ENCODE measurements at places on chromosomes 2 and 18. TPM values are rescaled to one million over a fixed set of nuclear protein-coding genes. Genes with fewer than 3 reads are reported as not detected.

The RTP5 gene
- 0.12 TPM for total RNA-seq

The TYMS gene
- 2.5 TPM for total RNA-seq

The TEX44 gene
- total RNA-seq = not detected

The ALK gene
- total RNA-seq = not detected

The MREG gene
- total RNA-seq = 5.3 TPM

The RIT2 gene
- not detected for total RNA-seq

The CXCR4 gene
- total RNA-seq = 1,189 TPM

The FTCDNL1 gene
- 1.8 TPM for total RNA-seq

The CROCC2 gene
- total RNA-seq = not detected

The SFT2D3 gene
- 5.9 TPM for total RNA-seq

- no peak for DNase-seq
Observed at GRCh38 chr2:76572981-76573380, 862.3 kb upstream of the GCFC2 start.

DNA sequence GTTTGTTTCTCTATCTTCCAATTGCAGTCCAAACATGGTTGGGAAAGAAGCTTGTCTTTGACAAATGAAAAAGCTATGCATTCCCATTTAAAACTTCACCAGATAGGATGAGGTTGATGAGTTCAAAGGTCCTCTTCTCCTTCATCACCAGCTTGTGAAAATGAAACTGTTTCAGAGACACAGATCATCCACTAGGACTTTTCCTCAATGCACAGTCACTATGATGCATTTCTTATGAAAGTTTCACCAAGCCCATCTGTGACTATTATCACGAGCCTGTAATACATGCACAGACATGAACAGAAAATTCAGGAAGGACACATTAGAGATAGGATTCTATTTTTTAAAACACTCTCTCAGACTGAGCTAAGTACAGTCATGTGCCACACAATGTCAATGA lies 644.4 kb downstream of the PLCL1 start:
- no peak for DNase-seq

DNA sequence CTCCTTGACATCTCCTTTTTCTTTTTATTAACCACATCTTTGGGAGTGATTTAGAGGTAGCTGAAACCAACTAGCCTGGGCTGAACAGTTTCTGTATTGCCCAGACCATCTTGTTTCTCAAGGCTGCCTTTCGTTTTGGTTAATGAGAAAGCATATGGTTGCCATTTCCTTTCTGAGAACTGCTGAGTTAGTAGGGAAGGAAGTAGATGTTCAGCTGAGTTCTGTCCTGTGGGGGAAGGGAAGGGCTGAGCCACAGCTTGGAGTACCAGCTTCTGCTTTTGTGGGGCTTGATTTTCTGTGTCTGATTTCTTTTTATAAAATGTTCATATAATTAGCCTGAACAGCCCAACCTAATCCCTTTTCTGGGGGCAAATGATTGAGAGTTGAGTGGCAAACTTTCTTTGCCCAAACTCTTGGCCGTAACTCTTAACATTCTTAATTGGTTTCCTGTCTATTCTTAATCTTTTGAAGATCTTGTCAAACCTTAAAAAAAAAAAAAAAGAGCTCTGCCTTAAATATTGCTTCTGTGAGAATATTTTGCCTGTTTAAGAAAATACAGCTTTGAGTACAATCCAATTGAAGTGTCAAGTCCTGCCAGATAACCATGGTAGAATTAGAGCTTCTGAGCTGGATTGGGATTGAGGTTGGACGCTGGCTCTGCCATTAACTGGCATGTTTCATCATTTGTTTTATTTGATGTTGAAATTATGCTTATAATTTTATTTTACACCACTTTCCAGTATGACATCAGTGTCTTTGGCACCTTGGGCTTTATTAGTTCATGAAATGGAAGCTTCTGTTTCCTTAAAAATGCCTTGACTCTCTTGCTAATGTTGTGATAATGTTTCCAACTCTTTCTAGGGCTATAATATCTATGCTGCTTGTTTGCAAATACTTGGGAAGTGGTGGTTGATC lies 1.9 kb upstream of the NABP1 start:
- peak; percentile 32 for DNase-seq

DNA sequence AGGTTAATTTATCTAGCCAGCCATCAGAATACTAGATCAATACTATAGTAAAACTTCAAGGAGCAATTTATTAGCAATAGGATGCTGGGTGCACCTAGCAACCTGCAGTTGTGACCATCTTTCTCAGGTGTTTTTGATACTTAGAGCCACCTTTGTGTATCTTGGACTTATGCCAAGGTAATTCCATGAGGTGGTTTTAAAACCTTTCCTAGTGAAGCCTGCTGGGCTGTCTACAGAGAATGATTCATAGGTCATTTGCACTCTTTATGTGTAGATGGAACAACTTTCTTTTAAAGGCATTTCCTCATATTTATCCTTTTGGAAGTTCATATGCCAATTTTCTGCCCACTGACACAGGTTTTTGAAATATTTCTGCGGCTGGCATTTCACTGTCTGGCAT lies 1030.1 kb upstream of the POU3F3 start:
- no peak for DNase-seq

DNA sequence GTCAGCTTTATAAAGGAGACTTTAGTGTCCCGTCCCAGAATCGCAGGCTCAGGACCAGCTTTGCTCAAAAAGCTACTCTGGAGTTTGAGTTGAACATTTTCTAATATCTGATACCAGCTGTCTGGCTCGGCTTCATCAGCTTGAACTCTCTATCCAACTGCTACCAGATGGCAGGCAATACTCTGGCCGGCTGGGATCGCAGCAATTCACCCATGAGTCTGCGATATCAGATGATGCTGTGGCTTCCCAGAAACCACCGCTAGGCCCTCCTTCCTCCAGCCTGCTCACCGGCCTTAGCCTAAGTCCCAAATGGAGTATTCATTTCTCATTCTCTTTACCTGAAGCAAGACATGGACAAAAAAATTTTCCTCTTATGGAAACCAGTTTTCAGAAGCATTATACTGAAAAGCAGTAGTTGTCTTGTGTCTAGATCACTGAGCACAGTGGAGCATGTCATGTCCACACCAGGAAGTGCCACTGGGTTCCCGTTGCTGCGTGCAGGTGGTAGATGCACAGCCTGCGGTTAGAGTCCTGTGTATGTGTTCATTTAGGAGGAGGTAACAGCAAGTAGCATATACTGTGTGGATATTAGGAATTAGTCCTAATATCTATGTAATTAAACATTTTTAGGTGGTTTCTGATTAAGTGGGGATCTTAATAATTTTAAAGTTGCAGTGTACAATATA lies 162.0 kb upstream of the SOX11 start:
- DNase-seq = no peak

DNA sequence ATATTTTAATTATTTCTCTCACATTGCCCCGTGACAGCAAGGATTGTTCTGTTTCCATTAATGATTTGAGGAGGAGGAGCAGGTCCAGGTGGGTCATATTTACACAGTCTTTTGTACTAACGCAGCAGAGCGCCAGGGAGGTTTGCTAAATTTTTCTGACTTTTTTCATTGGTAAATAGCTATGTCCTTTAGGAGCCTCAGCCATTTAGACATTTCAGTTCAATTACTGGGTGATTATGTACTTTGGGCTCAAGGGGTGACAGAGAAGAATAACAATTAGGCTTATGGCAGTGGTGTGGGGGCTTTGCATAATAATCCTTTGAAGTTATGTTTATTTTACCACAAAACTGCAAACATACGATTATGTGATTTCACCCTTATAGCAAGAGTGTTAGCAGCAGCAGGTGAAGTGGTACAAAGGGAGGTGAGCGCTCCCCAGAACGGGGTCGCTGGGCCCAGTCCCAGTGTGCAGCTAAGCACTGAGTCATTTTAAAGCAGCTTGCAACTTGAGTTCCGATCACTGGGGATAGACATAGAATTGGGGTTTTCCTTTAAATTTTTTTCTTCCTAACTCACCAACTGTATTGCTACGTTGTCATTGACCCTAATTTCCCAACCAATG lies 80.3 kb downstream of the TSHZ1 start:
- DNase-seq = no peak

DNA sequence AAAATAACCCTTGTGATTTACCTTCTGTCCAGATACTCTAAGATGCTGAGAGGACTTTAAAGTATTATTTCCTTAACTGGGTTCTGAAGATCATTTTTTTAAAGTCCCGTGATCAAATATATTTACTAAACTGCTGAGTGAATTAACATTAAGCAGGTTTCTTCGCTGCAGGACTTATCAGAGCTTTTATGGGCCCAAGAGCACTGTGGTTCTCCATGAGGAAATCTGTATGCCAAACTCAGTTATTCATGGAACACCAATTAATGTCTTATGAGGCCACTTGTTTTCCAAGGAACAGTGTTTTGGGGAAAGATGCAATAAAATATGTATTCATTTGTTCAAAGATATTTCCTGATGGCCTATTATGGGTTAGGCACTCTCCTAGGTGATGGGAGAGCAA lies 80.1 kb upstream of the ATG16L1 start:
- no peak for DNase-seq

- DNase-seq = peak; percentile 26
Observed at GRCh38 chr2:197498937-197499593, 575 bp downstream of the HSPD1 start.

DNA sequence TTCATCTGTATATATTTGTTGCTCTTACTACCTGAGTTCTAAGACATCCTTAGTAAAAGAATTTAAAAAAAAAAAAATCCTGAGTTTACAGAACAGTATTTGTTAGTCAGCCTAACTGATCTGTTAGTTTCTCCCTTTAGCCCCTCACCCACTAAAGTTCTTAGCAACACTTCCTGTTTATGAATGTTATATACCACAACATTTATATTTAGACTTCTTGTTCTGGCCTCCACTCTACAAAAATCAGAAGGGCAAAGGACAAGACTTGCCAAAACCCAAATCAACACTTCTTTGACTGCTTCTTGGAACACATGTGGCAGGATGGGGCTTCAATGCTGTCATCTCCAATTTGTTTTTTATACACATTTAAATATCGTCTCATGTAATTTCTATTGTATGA lies 71.1 kb downstream of the MGAT5 start:
- DNase-seq = no peak

- DNase-seq = no peak
Observed at GRCh38 chr2:84556190-84556589, 39.9 kb downstream of the DNAH6 start.

DNA sequence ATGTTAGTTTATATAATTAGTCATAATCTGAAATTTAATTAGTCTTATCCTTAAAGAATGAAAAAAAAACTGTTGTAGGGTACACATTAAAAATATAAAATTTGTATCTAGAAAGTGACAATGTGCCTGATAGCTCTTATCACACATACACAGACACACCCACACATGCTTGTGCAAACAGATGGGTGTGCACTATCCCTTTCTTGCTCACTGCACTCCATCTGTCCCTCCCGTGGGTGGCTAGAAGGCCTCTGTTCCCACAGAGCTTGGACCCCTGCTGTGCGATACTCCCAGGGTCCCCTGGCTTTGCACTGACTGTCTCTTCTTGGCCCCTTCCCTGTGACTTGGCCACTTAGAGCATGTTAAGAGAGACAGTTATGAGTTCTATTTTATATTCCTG lies 123.9 kb upstream of the ACKR3 start:
- DNase-seq = no peak

DNA sequence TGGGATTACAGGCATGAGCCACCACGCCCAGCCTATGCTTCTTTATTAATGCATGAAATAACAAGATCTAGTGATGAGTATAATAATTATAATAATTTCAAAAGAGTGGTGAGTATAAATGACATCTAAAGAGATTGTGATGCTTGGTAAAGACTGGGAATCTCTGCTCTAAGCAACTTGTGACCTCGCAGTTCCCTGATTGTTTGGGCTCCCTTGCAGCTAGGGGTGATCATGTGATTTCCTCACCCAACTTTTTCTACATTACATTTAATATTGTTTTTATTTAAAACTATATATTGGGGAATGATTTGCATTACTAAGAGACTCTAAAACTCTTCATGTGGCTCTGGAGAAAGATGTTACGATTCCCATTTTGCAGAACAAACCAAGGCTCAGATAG lies 4.1 kb upstream of the PPM1B start:
- no peak for DNase-seq

DNA sequence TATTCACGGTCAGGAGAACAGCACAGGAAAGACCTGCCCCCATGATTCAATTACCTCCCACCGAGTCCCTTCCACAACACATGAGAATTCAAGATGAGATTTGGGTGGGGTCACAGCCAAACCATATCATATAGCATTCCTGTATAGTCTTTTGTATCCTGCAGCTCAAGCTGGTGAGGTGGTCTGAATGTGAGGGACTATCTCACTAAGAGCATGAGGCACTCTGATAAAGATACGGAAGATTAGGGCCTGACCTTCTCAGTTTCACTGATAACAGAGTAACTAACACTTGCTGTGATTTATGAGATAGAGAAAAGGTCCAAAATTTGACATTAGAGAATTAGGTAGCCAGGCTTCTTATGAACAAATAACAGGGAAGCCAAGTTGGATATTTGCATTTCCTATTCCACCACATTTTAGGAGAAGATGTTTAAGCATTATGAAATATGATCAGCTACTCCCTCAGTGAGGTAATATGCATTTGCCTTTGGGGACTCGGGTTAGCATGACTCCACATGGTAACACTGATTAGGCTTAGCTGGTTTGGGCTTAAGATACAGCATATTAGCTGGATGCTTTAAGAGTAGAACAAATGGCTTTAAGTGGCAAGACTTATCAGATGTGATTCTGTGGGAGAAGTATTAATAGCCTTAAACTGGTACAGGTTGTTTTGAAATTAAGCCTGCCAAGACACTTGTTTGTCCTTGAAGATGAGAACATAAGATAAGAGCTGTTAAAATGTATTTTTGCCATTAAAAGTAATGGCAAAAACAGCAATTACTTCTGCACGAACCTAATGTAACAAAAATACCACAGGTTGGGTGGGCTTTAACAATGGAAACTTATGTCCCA lies 106.9 kb upstream of the MSTN start:
- DNase-seq = no peak

- DNase-seq = no peak
Observed at GRCh38 chr2:58574873-58575272, 333.7 kb upstream of the FANCL start.

DNA sequence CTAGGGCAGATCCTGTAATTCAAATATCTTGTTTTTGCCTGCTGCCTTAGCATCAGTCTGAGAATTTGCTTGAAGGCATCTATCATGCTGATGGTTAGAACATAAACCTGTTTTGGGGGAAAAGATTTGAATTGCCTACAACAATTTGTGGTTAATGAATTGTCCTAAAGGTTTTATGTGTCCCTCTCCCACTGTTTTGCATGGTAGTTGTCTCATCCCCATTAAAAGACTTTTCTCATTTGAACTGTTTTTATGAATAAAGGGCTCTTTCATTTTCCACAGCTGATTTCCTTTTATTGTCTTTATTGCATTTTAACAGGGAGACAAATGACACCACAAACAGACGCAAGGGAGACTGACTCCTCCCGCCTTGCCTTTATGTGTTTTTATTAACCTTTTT lies 275.6 kb downstream of the PIK3C3 start:
- no peak for DNase-seq

DNA sequence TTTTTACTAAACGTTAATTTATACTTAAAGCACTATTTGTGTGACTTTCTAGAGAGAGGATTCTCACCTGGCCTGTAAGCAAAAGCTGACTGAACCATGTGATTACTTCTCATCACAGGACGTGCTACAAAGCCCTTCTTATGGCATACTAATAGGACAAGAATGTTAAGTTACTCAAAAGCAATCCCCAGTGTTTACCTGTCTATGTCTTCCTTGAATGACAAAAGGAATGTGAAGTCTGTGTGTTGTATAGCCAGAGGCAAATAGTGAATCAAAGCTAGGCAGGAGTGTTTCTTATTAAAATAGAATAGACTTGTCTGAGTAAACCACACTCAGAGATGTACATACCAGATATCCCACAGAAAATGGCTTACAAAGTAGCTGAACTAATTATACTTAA lies 1465.5 kb downstream of the SUCLG1 start:
- no peak for DNase-seq

GRCh38 chr18:3747176-3747973 lies 297.4 kb downstream of the TGIF1 start:
- DNase-seq = no peak

All from T-helper 17 cell (primary cell).